Tibial nerve (tissue), 4 donors: ENCODE measurements at places on chromosomes 7 and 10. TPM values are rescaled to one million over a fixed set of nuclear protein-coding genes. Genes with fewer than 3 reads are reported as not detected.

GRCh38 chr10:37701781-37702493, 155.5 kb downstream of the ZNF248 start:
- no peak for DNase-seq

- DNase-seq: no peak
Observed at GRCh38 chr7:158315881-158316280, 271.7 kb downstream of the PTPRN2 start.

The INHBA gene
- total RNA-seq: 19.7 TPM

DNA sequence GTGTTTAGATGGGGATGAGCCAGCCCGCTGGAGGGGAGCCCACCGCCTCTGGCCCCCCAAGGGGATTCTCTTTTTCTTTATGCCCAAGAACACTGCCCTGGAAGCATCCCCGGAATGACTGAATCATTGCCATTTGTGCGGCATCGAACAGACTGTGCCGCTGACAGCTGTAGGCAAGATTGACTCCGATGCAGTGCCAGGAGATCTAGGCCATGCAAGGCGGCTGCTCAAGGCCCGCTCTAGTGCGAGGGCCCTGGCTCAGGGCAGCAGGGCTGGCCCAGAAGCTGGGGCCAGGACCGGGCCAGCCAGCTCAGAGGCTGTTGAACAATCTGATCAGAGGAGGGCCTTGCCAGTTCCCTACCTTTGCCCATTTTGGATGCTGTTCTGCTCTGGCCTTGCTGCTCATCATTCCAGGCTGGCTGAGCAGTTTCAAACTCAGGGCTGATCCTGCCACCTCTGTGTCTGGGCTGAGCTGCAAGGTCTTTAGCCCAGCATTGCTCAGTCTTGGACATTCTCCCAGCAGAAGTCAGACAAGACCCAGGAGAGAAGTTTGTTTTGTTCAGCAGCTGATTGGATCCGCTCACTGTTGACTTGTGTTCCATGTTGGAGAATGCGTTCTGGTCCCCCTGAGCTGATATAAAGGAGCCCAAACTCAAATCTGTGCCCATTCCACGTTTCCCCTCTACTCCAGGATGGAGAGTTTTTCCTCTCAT, 485.3 kb upstream of the GALNT17 start:
- DNase-seq: no peak

The PLAC9 gene
- 199 TPM for total RNA-seq

DNA sequence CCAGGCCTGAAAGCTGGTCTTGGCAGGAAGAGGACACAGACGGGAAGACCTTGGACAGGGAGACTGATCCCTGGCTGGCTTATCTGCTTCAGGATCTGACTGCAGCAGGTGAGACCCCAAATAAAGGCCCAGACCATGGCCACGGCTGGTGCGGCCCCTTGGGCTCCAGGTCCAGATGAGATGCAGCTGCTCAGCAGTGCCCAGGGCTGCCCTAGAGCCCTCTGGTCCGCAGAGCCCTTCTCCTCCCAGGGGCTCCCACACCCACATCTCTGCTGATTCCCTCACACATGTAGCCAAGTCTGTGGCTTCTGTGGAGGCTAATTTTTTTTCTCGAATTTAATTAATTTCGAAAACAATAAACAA, 46.3 kb downstream of the VIPR2 start:
- DNase-seq: no peak
